ENCODE measurements at places on chromosomes 7 and 10. TPM values are rescaled to one million over a fixed set of nuclear protein-coding genes. Genes with fewer than 3 reads are reported as not detected.

TYW1B gene
- polyA plus RNA-seq = 0.46 TPM

KIFBP gene
- 4.4 TPM for polyA plus RNA-seq

VWDE gene
- polyA plus RNA-seq = not detected

CALHM1 gene
- polyA plus RNA-seq = not detected

NDUFB2 gene
- 457 TPM for polyA plus RNA-seq

CD36 gene
- not detected for polyA plus RNA-seq

CLCN1 gene
- not detected for polyA plus RNA-seq

INHBA gene
- polyA plus RNA-seq = not detected

SLC18A2 gene
- polyA plus RNA-seq = 0.09 TPM

LRRC61 gene
- 25.8 TPM for polyA plus RNA-seq

WDFY4 gene
- polyA plus RNA-seq = 0.51 TPM

FKBP6 gene
- not detected for polyA plus RNA-seq

BHLHA15 gene
- polyA plus RNA-seq = not detected

CCL24 gene
- polyA plus RNA-seq = not detected

KCNMA1 gene
- polyA plus RNA-seq = not detected

PTPRZ1 gene
- polyA plus RNA-seq = not detected

PLEKHS1 gene
- not detected for polyA plus RNA-seq

ATP5MK gene
- 542 TPM for polyA plus RNA-seq

FKBP9 gene
- not detected for polyA plus RNA-seq

GIMAP1 gene
- polyA plus RNA-seq = 64.1 TPM

ABCA13 gene
- not detected for polyA plus RNA-seq

NPY gene
- not detected for polyA plus RNA-seq

PAX4 gene
- not detected for polyA plus RNA-seq

ESYT2 gene
- polyA plus RNA-seq = 58.0 TPM

TNRC18 gene
- 0.17 TPM for polyA plus RNA-seq

FAM25G gene
- not detected for polyA plus RNA-seq

All from CD4-positive, CD25-positive, alpha-beta regulatory T cell (primary cell).